AG20443 (cell line): ENCODE measurements at places on chromosomes 6 and 20.
A peak's percentile ranks its signal among the peaks of the same experiment; 100 is the strongest.

DNA sequence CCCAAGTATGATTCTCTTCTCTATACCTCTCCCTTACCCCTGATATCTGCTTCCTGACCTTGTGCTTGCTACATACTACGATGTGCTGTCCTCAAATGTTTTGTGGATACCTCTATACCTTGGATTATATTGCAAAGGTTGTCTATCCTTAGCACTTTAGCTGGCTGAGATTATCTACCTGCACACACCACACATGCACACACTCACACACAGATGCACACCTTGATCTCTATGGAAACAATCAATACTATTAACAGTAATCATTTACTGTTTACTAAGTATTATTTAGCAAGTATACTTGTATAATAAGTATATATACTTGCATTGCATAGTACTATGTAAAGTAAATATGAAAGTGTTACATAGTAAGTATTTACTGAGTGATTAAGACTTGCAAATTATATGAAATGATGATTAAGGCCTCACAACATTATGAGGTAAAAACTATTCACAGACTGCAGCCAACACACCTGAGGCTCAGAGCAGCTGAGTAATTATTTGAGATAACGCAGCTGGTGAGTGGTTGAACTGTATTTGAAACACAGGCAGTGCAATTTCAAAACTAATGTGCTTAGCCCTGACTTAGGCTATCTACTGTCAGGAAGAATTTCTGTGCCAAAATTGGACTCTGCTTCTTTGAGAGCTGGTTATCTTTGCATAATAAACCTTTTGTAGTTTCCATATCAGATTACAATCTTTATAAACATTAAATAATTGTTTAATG is 699.9 kb downstream of the FRK start:
- no peak for DNase-seq

GRCh38 chr6:119426619-119427018 is 77.1 kb upstream of the MAN1A1 start:
- peak; percentile 70 for DNase-seq

DNA sequence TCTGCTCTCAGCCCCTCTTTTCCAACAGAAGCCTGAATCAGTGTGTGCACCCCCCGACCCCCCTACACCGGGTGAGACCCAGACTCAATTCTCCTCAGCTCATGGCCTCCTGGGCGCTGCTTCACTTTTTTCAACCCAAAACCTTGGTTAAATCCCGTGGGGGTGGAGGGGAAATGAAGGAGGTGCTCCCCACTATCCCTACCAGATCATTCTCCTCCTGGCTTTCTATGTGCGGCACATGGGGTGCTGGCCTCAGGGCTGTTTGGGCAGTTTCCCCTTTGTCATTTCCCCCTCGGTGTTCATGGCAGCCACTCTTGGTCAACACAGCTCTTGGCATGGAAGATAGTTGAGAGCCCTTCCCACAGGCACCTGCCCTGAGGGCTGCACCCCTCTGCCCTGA is 4.6 kb downstream of the CST4 start:
- no peak for DNase-seq

DNA sequence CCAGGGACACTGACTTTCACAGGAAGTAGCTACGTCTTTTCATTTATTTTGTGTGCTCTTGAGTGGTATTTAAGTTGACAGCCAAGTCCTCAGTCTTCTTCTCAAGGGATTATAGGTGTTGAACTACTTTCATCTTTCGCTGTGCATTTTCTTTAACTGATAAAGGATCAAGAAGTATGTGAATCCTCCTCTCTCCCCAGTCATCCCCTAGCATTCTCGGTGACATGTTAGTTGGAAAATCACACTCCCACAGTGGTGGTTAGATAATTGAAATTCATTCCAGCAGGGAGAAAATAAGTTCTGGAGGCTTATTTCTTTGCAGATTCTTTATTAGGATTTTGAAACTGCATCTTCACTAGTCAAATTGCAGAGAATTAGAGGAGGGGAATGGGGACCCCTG is 569.4 kb downstream of the MEI4 start:
- DNase-seq, result no peak

GRCh38 chr6:43950731-43951062 is 176.6 kb downstream of the MRPL14 start:
- no peak for DNase-seq

- no peak for DNase-seq
These were observed 4.5 kb upstream of the TCEA2 start for GRCh38 chr20:64058536-64058935.

GRCh38 chr20:9038791-9039535 is 29.9 kb upstream of the PLCB4 start:
- peak; percentile 22 for DNase-seq

DNA sequence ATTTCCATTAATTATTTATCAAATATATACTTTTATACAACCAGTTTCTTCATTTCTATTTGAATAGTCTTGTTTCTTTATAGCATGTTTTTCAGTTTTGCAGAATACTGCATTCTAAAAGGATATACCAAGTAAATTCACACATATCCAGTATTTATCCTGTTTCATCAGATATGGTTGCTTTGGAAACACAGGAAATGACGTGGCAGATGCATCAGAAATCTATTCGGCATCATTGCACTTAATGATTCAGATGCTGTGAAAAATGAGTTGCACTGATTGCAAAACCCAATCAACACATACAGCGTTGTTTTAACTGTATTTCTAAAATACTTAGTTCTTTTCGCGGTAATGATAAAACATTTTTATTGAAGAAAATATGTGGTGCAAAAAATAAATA is 594.9 kb downstream of the CDH26 start:
- DNase-seq, result no peak

DNA sequence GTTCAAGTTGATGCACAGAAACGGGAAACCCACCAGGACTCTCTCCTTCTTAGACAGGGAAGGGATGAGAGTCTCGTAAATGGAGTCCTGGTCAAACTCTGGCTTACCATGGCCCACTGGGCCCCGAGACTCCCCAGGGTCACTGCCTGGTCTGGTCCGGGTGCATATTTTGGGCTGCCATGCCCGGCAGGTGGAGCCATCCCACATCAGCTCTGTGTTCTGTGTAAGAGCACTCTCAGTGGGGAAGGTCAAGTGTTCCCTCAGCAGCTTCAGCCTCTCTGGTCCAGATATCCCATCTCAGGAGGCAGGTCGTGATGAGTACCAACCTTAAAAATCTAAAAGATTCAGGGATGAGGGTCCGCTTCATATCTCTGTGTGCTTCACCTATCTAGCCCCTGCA is 138.8 kb downstream of the EDN3 start:
- DNase-seq, result no peak

- no peak for DNase-seq
These were observed 45.2 kb downstream of the OSTM1 start for GRCh38 chr6:108029226-108029921.

DNA sequence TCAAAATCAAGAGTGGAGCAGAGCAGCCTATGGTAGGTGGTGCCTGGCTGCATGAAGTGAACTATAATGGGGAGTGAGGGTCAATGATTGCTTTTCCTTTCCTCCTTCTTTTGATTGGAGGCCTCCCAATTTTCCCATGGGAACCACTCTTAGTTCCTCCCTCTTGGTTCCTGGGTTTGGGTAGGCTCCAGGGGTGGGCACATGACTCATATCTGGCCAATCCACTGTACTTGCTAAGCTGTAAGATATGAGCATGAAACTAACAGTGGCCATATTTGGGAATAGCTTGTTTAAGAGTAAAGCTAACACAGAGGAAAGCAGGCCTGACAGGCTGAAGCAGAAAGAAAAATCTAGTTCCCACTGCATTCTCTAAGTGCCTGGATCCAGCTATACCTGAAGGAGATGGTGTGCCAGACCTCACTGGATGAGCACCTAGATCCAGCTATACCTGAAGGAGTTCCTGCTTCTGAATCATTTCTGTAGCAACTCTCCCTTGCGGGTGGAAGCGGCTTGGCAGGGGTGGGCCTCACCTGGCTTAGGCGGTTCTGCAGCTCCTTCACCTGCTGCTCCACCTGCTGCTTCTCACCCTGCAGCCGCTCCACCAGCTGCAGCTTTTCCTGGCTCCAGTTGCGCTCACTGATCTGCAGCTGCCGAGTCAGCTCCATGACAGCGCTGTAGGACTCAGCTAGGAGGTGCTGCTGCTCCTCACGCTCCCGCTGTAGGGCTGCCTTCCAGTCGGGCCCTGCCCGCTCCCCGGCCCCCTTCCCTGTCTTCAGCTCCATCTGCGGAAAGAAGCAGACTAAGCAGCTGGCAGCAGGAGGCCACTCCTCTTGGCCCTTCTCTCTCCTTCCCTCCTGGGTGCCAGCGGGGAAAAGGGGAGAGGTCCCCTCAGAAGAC is 29.0 kb upstream of the DSN1 start:
- peak; percentile 49 for DNase-seq

DNA sequence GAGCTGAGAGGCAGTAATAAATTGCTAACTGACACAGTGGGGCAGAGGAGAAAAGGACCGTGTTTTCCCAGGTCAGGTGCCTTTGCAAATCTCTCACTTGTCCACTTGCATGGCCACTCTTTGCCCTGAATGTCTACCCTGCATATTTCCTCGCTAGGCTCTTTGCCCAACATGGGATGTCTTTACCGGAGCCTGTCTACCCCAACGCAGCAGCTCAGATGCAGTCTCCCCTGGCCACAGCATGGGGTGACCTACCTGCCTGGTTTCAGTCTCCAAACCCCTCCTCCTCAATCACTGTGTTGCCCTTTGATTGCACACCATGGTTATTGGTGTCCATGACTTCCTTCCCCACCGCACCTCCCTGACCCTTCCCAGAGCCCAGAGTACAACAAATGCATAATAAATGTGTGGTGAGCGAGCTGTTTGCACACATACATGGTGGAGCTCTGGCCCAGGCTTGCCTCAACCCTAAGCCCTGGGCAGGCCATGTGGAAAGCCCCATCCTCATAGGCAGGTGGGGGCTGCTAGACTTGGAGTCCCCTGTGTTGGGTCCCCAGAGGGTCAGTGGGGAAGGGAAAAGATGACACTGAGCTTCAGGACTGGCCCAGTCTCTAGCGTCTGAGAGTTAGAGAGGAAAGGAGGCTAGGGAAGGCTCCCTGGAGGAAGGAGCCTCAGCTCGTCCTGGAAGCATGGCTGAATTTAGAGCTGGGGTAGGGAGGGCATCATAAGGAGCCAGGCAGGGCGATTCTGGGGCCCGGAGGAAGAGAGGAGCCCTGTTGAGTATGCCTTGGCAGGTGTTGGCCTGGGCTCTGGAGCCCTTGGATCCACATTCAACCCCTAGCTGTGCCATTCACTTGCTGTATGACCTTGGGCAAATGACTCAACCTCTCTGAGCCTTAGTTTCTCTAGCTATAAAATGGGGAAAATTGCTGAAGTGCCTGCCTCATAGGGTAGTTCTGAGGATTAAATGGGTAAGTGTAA is 4.4 kb upstream of the BPIFB6 start:
- no peak for DNase-seq

DNA sequence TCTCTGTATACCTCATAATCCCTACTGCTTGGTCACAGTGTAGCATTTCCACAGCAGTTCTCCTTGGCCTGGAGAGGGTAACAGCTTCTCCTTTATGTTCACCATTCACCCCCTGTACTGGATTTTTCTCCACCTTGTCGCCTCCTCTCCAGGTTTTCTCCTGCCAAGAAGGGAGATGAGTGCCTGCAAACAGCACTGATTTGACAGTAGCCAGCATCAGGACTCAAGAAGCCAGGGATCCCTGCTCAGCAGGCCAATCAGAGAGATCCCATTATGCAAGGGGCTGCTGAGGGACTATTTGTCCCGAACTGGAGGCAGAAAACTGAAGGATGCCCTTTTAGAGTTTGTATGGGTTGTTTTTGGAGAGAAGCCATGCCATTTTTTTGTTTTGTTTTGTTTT is 68.6 kb upstream of the RIPOR2 start:
- no peak for DNase-seq

GRCh38 chr6:128882991-128883611 is at the start of gene LAMA2:
LAMA2 (plus strand) TSS chr6:128883138; CDS start chr6:128883246, 108 bp downstream.
- DNase-seq, result peak; percentile 93

- DNase-seq, result peak; percentile 28
These were observed 82.9 kb upstream of the MARCKS start for GRCh38 chr6:113774127-113774825.

- DNase-seq, result no peak
These were observed 196.3 kb downstream of the FUT9 start for GRCh38 chr6:96212066-96212465.

DNA sequence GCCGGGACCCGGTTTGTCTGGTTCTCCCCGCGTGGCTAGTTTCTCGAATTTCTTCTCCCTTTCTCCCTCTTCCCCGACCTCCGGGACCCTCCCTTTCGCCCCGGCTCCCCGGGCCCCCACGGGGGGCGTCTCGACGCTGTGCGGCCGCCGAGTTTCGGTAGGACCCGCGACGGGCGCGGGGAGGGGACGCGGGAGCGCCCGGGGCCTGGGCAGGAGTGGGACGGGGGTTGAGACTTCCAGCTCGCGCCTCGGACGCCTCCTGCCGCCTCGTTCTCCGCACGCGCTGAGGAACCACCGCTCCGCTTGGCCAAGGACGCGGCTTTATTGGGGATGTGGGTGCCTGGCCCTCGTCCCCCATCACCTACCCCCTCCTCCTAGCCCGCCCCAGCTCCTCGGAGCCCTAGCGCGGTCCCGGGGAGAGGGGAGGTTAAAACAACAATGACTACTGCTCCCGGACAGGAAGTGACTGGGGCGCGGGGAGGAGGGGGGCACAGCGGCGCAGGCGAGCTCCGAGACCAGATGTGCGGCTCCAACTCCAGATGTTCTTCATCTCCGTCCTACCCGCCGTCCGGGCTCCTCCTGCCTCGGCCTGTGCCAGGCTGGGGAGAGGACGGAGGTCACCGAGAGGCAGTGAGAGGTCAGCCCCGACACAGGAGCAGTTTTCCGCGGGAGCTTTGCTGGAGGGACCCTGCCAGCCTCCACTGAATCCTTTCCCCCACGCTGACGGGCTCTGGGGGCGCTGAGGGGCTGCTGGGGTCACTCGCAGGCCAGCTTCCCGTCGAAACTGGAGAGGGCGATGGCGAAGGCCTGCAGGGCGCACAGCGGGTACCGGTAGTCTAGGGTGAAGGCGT is 917 bp upstream of the TEAD3 start:
- DNase-seq, result peak; percentile 87

DNA sequence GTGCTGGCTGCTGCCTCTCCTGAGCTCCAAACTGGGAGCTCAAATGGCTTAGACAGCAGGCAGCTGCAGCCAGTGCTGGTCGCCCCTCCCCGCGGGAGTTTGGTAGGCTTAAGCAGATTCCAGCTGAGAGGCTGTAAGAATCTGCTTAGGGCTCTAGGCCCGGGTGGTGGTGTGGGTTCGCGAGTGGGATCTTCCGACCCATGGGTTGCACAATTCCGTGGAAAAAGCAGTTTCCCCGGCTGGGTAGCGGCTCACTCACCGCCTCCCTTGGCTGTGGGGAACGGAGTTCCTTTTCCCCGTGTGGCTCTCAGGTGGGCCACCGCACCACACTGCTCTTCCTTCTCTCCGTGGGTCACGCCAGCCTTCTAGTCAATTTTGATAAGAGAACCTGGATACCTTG is 232.5 kb downstream of the PKHD1 start:
- DNase-seq, result no peak
